ENCODE measurements at places on chromosomes 4 and X.

- no peak for DNase-seq
Measured at GRCh38 chrX:152810403-152810802, 20.2 kb downstream of the CETN2 start.

DNA sequence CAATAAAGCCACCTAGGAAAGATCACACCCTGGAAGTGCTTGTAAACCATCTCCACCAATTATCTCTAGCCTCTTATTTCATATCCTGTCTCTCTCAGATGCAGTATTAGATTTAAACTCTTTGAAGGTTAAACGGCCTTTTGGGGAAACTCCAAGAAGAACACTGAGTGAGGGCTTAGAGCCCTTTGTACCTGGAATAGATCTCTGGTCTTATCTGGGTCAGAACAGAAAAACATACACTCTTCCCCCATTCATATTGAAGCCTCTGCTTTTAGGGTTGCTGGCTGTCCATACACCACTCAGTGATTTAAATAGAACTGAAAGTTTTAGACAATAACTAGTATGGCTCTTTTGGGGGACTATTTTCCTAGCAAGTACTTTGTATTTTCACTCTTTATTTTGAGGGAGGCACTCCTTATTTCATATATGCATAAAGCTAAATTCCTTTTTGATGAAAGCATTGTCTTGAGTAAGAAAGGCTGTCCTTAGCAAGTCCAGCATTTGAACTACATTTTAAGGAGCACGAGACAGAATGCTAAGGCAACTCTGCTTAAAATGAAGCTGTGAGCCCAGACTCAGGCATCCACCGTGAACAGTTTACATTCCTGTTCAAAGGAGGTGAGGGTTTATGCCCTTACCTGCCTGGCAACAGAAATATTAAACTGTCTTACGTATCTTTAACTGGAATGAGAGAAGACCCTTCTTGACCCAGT lies 17.4 kb downstream of the YY2 start:
- DNase-seq: no peak

DNA sequence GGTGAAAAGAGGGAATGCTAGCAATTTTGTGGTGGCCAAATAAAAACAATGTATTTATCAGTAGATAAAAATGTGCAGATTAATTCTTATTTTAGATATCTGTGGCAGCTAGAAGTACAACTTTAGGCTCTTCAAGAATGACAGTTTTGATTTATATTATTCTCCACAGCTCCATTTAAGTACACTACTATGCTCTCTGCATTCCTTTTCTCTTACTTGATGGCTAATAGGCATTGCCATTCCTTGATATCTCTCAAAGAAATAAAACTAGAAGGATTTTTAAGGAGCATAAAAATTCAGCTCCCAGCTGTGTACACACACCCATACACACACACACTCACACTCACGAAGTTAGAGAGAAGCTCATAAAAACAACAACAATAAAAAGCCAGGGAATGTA lies 59.4 kb upstream of the H2AZ1 start:
- no peak for DNase-seq

DNA sequence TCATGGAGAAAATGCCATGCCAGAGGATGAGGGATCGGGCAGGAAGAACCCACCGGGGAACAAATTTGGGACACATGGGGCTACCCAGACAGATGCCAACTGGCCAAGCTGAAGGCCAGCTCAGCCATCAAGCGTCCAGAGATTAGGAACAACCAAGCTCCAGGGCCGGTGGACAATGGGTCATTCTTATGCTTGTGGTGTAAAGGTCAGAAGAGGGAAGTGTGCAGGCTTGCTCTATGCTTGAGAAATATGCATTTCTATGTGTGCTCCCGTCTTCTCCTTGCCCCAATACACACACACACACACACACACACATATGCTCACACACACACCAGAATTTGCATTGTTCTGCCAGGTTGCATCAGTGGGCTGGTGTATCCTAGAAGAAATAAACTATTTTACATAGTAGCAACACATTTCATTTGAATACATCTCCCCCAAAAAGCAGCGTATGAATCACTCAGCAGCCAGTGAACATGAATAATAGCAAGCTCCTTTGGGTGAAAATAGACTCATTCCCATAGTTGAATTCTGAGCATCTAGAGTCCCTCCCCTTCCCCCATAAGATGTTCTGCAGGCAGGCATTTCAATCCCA lies 201.9 kb upstream of the PPARGC1A start:
- DNase-seq: no peak

- no peak for DNase-seq
Measured at GRCh38 chrX:30830326-30830943, 58.6 kb downstream of the TAB3 start.

DNA sequence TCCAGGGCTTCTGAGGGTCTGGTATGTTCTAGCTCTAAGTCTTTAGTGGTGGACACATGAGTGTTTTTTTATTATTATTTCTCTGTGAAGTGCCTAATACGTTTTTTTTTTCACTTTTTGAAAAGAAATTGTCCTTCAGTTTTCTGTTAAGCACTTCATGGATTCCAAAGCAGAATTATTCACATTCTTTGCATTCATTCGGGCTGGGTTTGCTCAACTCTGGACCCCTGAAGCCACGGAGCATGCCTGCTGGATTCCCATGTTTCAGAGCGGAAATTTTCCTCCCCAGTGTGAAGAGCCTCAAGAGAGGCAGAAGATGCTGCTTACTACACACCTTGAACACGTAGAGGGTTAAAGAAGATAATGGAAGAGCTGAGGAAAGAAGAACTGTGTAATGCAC lies 107.5 kb downstream of the EGF start:
- no peak for DNase-seq

DNA sequence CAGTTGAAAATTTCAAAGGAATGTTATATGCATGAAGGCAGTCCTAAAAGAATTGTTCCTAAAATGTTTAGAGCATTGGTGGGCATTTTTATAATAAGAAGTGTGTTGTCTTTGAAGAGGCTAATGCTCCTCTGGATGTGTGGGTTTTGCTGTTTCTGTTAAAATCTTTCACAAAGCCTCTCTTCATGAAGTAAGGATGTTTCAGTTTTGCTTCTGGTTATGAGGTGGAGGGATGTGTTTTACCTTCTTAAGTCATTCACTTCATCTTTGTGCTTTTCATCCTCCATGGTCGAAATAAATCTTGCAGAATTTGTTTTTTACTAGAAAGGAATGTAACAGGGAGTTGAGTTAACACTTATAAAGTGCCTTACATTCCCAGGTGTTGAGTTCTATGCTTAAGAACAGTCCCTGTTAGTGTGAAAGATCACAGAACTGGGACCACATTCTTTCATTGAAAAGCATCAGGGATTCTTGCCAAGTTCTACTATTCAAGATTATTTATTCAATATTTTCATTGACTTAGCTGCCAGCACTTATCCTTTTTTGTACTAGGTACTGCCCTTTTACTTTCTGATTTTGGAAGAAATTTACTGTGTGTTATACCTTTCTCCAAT lies 21.1 kb downstream of the FHIP1A start:
- DNase-seq: no peak

DNA sequence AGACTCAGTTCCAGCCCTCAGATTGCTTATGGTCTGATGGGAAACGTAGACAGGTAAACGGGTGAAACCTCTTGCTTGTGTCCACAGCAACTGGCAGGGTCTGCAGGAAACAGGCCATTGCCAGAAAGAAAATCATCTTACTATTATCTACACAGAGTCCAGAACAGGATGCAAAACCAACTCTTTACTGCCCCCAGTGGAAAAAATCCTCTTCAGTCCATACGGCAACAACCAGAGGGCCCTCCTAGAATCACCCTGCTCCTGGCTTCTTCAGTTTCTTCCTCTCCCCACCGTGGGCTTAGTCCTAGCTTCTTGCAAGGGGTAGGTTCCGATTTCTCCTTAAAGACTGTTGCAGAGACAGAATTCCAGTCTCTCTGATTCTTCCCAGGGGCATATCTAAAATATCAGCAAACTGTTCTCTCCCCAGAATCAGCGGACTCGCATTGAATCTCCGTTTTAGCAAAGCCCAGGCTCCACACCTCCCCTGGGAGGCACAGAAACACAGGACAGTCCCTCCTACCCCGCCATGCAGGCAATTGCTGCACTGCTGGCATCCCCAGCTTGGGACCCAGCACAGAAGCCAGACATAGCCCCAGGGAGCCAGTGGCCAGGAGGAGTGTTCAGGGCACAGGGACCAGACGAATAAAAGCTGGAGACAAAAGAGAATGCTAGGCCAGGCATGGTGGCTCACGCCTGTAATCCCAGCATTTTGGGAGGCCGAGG lies 41.0 kb upstream of the SH3RF1 start:
- peak; percentile 26 for DNase-seq

DNA sequence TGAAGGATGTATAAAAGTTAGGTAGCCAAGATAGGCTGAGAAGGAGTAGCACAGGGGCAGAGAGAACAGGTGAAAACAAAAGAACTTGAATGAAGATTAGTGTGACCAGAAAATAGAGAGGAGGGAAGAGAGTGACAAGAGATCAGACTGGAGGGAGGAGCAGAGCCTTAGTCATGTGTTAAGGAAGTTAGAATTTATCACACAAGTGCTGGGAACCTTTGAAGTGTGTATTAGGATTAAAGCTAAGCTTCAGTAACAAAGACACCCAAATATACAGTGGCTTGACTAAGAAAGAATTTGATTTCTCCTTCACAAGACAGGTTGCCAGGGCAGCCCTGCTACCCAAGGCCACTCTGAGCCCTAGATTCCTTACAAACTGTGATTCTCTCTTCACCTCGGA lies 10.7 kb upstream of the CCDC149 start:
- no peak for DNase-seq

DNA sequence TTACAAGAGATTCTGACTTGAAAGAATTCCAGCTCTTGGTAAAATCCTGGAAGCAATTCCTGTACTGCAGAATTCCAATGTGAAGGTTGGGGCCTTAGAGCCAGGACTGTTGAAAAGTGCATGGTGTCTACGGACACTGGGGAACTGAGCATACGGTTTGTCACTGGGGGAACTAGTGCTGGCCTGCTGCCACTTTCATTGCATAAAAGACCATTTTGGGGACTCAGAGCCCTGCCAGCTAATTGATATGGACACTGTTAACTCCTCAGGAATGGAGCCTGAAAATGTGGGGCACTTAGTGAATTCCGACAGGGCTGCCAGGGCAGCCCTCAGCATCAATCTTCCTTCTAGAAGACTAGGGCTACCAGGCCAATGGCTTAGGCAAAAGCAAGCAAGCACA lies 55.9 kb downstream of the AMOT start:
- DNase-seq: no peak

DNA sequence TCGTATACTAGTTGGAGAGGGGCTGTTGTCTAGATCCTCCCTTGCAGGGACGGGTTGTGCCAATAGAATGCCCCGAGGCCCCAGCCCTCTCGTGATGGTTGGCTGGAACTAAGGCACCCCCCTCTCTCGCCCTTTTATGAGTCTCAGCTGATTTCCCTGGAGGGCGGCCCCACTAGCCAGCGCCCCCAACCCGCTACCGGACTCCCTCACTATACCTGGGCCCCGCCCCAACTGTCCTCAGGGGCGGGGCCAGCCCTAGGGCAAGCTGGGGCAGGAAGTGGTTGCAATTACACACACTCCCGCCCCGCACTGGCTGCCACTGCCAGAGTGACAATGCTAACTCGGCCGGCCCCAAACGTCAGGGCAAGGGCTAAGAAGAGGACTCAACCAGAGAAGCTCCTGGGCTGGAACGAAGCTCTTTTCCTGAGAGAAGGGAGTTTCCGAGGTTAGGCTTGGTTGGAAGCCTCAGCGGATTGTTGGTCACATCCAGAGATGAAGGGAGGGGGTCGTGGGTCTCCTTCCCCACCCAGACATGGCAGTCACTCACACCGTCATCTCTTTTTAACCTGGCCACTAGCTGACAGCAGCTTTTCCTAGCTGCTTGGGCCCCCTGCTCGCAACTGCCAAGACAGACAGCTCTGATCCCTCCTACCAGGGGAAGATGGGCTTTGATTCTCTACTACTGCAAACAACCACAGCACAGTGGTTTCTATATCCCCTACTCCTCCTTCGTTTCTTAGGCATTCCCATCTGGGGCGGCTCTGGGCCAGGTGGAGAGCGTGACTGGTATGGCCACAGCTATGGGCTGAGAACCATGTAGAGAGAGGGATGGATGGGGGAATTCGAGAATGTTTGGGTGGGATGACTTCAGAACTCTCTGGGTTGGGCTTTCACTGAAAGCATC lies 21.0 kb upstream of the BCORL1 start:
- DNase-seq: peak; percentile 57

DNA sequence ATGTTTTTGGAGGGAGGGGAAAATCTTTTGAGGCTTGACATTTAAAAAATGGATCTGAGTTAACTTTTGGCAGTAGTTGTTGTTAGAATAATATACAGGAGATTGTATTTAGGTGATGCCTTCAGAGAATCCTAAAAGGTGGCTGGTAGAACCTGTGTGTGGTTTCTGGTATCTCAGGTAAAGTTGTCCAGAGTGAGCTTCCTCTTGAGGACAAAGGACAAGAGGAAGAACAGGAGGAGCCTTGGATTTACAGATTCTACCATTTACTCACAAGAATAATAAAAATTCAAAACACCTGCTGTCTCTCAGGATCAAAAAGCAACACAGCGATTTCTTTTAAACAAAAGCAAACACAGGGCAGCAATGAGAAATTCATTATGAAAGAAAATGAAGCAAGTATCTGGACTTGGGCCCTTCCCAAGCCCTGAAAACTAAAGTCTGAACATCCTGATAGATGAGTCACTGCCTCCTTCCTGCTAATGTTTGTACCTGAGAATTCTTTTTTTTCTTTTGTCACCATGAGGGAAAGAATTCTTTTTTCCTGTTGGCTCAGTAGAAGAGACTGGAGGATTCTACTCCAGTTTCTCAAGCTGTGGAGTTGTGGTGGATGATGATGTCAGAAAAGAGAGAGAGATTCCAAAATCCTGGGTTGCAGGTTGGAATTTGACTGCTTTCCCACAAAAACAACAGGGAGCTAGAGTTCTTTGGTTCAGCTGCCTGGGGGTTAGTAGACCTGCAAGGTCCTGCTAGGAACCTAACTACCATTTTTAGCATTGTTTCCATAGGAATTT lies 31.5 kb upstream of the RAPGEF2 start:
- DNase-seq: no peak

DNA sequence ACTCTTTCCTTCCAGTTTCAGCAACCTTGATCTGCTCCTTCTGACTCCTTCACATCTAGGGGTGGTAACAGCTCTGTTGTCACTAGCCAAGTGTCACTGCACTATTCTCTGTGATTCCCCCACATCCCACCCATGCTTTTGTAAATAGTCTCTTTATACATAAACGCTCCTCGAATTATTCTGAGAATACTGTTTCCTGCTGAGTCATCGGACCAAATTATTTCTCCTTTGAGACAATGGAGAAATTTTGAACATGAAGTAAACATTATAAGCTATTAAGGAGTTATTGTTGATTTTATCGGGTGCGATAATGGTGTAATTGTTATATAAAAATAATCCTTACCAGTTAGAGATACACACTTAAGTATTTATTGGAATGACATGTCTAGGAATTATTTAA lies 245.1 kb upstream of the RPS6KA3 start:
- DNase-seq: no peak

- DNase-seq: no peak
Measured at GRCh38 chr4:46878641-46879040, 30.4 kb downstream of the COX7B2 start.

DNA sequence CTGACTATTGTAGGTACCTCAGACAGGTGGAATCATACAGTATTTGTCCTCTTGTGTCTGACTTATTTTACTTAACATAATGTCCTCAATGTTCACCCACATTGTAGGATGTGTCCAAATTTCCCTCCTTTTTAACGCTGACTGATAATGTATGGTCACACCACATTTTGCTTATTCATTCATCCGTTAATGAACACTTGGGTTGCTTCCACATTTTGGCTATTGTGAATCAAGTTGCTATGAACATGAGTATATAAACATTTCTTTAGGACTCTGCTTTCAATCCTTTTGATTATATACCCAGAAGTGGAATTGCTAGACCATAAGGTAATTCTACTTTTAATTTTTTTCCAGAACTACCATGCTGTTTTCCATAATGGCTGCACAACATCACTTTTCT lies 87.0 kb upstream of the NDP start:
- DNase-seq: no peak
